A549 treated with RU486 at 1 μM for 4 hours (cell line): ENCODE measurements at places on chromosomes 11 and 22. TPM values are rescaled to one million over a fixed set of nuclear protein-coding genes. Genes with fewer than 3 reads are reported as not detected.

The OR51E2 gene
- not detected in 5 replicates for total RNA-seq

The RIMBP3C gene
- 0.05 to 0.29 TPM (median 0.24 TPM) in 4 of 5 replicates, not detected in the other for total RNA-seq

The RIBC2 gene
- total RNA-seq = 2.6 to 3.2 TPM (median 2.8 TPM) in 5 replicates

The CXCR5 gene
- 0.03 to 0.08 TPM (median 0.07 TPM) in 5 replicates for total RNA-seq
